Stimulated activated CD8-positive, alpha-beta memory T cell treated with anti-CD3 and anti-CD28 coated beads, Interleukin-7, amount 100 ng/mL, for 24 hours (primary cell): ENCODE measurements at places on chromosomes 11 and 22.

- no peak for DNase-seq
Measured at GRCh38 chr22:24433001-24433827, 5.8 kb downstream of the ADORA2A start.

DNA sequence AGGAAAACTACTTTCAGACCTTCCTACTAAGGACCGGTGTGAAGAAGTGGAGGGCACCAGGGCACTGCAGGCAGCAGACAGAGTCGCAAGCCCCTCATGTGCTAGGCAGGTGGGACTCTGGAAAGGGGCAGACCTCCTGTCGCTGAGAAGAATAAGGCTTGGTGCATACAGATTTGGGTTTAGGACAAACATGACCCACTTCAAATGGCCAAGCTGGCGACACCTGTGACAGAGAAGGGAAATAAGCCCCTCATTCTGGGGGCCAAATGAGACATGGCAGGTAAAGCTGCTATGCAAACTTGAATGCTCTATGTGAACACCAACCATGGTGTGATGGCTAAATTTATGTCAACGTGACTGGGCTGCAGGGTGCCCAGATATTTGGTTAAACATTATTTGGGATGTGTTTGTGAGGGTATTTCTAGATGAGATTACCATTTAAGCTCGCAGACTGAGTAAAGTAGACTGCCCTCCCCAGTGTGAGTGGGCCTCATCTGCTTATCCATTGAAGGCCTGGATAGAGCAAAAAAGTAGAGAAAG lies 112.4 kb upstream of the PITPNB start:
- DNase-seq = no peak

DNA sequence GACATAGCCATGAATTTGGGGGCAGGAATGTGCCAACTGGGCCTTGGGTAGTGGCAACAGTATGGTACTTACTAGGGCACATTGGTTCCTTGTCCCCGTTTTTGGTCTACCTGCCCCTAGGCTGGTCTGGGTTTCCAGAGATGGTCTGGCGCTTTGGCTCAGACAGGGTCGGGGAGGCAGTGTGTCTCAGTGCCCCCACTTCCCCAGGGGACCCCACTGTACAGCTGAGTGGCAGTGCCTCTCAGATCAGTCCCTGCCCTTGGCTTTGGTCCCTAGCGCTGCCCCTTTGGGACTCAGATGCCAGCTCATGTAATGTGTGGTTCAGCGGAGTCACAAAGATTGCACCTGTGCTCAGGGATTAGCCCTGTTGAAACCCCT lies 3.3 kb downstream of the RIC8A start:
- no peak for DNase-seq

DNA sequence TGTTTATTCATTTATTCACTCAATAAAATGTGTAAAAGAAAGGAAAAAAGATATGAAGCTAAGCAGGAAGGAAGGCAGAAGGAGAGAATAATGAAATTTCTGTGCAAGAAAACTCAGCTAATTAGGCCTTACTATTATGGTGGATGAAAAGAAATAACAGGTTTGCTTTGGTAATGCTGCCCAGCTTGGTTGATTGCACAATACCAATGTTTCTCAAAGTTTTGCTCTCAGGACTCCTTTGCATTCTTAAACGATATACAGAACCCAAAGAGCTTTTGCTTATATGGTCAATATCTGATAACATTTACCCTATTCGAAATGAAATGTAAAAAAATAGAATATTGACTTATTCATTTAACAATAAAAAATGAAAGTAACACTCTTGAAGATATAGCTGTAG lies 7.3 kb upstream of the CTSC start:
- DNase-seq = no peak

GRCh38 chr22:43118953-43119458 lies 8.5 kb downstream of the BIK start:
- no peak for DNase-seq

- no peak for DNase-seq
Measured at GRCh38 chr11:57124917-57125316, 56.8 kb upstream of the LRRC55 start.

- DNase-seq = no peak
Measured at GRCh38 chr22:42939941-42940653, 74.9 kb downstream of the PACSIN2 start.

DNA sequence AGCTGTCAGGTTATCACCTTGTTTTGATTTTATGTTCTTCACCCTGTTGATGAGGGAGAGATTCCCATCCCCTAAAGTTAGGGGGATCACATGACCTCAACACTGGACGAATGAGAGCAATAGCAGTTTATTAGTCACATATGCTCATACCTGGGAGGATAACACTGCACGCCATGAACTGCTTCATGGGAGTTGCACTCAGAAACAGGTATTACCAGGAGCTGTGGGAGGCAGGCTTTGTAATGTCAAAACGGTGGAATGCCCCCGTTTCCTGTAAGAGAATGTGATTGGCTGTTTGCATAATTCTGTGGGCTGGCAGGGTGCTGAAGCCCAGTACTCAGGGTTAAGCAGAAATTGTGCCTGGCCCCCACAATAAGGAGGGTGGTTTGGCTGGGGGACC lies 3.2 kb upstream of the THY1 start:
- DNase-seq = no peak

DNA sequence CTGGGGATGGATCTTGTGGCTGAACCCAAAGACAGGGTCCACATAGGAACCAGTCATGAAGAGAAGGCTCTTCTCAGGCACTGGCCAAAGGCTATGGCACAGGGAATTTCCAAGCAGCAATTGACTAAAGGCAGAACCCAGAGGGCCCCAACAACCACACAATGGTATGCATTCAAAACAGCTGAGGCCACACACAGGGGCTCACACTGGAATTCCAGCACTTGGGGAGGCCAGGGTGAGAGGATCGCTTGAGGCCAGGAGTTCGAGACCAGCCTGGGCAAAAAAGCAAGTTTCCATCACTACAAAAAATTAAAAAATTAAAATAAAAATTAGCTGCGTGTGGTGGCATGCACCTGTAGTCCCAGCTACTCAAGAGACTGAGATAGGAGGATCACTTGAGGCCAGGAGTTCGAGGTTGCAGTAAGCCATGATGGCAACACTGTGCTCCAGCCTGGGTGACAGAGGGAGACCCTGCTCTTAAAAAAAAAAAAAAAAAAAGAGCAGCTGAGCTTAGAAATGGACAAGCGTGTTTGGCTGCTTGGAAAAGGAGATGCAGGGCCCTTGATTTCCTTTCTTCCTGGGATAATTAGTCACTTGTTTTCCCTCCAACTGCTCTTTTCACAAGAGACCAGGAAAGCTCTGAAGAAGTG lies 44.6 kb downstream of the MYH9 start:
- DNase-seq = no peak

GRCh38 chr11:100269516-100269915 lies 417.6 kb upstream of the ARHGAP42 start:
- no peak for DNase-seq
